ENCODE measurements at places on chromosomes 5 and 9. TPM values are rescaled to one million over a fixed set of nuclear protein-coding genes. Genes with fewer than 3 reads are reported as not detected.

DNA sequence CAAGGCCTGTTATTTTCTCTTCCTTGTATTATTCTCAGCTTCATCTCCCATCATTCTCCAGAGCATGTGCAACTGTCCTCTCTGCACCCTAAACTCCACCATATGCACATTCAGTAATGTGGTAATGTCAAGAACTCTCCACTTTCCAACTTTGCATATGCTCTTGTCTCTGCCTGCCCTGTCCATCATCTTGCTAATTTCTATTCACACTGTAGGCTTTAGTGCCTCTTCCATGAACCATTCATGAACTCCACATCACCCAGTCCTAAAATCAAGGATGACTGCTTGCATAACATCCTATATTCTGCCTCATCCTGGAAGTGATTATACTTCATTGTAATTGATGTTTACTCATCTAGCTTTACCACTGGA lies 354.8 kb downstream of the PDE4D start:
- no peak for DNase-seq

- DNase-seq: no peak
Observed at GRCh38 chr5:75551471-75551870, 39.8 kb downstream of the POLK start.

DNA sequence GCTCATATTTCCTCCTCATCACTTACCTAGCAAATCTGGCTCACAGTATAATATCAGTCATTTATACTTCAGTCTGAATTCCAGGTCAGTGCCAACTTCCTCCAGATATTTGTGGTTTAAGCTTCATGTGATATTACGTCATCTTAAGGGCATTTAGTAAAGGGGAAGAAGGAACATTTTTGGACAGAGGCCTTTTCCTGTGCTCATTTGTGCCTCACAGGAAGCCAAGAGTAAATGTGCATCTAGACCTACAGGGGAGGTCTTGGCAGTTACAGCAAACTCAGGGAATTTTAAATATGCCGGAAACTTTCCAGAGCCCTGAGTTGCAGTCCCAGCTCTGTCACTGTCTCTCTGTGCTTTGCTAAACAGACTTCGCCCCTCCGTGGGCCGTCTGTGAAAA lies 12.3 kb upstream of the KCNIP1 start:
- DNase-seq: peak; percentile 97

GRCh38 chr5:160339406-160340130 lies 27.2 kb upstream of the CCNJL start:
- DNase-seq: no peak

DNA sequence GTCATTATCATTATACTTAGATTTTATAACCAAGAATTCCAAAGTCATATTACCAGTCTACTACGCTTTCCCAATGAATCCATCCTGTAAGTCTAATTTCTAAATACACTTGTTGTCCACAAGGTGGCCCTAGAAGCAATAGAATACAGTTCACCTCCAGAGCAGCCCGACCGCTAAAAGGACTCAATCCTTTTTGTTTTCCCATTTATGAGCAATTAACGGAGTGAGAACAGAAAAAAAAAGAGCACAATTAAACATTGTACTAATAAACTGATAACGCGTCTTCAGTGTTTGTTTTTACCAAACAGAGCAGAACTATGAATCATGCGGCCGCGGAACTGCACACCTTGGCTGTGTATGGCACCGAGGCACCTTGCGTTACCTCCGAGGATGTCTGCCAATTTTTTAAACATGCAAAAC lies 160.7 kb upstream of the DAPK1 start:
- no peak for DNase-seq

DNA sequence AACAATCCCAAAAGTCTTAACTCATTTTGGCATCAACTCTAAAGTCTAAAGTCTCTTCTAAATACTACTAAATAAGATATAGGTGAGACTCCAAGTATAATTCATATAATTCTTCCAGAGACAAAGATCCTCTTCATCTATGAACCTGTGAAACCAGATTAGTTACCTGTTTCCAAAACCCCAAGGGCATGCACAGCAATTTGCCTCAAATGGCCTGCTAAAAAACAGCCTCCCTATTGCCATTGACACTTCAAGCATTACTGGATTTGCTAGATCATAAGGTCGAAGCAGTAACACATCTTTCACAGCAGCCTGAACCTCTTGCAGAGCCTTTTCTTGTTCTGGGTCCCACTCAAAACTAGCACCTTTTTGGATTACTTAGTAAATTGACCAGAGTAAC lies 20.3 kb upstream of the GABRG2 start:
- DNase-seq: no peak

GRCh38 chr9:28059192-28059591 lies 485.9 kb upstream of the C9orf72 start:
- no peak for DNase-seq

- DNase-seq: no peak
Observed at GRCh38 chr9:82109626-82110025, 121.1 kb downstream of the SPATA31D1 start.

GRCh38 chr9:121491111-121491510 lies 8.5 kb downstream of the GGTA1 start:
- no peak for DNase-seq

DNA sequence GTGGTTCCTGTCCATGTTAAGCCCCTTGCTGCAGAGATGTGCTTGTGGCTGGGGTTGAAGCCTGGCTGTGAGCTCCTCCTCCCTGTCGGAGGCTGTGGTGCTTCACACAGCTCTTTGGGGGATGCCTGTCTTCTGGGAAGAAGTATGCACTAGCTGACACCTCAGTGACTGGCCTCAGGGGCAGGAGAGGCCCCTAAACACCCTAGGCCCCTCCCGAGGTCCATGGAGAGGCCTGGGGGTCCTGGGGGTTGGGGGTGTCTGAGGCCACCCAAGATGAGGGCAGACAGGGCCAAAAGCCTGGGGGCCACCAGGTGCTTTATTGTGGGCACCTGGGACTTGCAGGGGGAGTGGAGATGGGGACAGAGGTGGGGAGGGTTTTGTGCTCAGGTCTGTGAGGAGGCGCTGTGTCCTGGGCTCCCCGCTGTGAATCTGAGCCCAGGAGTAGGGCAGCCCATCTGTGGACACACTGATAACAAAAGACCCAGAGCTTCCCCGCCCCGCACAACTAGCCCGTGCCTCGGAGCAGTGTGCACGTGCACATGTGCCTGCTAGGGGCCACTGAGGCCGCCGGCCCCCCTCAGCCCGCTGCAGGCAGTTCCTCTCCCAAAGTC lies 92.0 kb downstream of the PHF2 start:
- peak; percentile 17 for DNase-seq

DNA sequence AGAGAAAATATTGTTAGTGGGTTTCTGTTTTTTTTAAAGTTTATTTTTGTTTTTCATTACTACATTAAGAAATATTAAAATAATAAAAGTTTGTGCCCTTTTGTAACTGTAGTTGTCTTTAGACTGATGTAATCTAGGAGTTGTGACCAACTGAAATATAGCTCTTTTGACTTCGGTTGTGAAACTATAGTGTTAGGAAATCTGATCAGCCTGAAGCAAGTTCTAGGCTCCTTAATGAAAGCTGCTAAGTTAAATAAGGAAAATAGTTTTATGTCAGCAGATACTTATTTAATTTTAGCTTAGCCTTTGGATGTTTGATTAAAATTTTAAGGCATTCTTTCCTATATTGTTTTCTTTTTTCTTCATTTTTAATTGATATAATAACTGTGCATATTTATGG lies 14.2 kb downstream of the AP3S1 start:
- DNase-seq: no peak

GRCh38 chr9:93898502-93899426 lies 56.4 kb downstream of the BARX1 start:
- DNase-seq: peak; percentile 14

The PPP2CA gene
- 445 TPM for total RNA-seq

The CARD6 gene
- total RNA-seq: 6.6 TPM

The ARHGEF37 gene
- total RNA-seq: 0.25 TPM

The C5orf52 gene
- not detected for total RNA-seq
